NCI-H510A (cell line): ENCODE measurements at places on chromosomes 16 and 17.
A peak's percentile ranks its signal among the peaks of the same experiment; 100 is the strongest.

DNA sequence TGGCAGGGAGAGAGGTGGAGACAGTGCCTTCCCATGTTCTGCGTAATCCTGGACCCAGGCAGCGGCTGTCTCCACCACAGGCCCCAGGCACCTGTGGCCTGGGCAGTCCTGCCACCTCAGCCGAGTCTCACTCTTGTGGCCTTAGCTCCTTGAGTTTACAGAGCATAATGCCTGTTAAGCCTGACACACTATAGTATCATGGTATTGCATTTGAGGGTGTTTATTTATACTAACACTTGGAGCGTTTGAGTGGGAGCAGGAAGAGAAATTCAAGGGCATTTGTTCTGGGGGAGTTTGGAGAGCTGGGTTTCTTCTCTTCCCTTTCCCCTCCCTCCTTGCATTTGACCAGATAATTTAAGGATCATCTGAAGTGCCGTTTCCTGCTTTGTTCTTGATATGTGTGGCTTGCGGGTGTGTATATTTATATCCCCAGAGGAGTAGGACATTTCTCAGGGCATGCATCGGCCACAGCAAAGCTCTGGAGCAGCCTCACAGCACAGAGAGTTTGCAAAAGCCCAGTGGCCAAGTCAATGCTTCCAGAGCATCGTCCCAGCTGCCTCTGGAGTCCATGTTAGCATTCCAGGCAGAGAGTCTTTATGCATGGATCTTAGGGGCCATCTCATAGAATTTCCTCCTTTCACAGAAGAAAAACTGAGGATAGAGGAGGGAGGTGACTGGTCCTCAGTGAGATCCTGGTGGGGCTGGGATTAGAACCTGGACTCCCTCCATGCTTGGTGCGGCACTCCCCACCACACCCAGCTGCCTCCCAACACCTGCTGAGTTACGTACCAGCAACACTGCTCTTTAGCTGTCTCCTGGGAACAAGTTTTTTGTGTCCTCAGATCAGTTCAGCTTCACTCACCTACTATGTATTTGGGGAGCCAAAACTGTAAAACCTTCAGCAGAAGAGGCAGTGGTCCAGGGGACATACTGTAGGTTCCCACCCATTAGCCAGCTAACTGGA lies 222.8 kb downstream of the CCDC182 start:
- peak; percentile 62 for DNase-seq

- DNase-seq: no peak
These were observed 6.8 kb upstream of the OR1E2 start for GRCh38 chr17:3440451-3440850.

GRCh38 chr17:61461586-61461966 lies 9.4 kb downstream of the TBX4 start:
- no peak for DNase-seq

GRCh38 chr17:35614810-35615209 lies 27.7 kb downstream of the AP2B1 start:
- DNase-seq: no peak

GRCh38 chr16:67039260-67040020 lies 10.5 kb downstream of the CBFB start:
- no peak for DNase-seq

DNA sequence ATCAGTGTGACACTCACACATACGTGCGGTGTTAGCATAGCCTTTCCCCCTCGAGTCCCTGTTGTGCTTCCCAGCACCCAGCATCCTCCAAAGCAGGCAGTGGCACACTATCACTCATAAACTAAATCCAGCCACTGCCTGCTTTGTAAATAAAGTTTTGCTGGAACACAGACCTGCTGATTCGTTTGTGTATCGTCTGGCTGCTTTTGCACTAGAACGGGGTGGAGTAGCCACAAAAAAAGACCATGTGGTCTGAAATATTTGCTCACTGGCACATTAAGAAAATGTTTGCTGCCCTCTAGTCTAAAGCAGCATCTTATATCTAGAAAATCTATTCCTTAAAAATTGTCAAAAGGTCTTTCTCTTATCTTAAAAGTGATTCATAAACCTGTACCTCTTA lies 341.2 kb upstream of the ZFHX3 start:
- no peak for DNase-seq

GRCh38 chr17:62134397-62134796 lies 69.3 kb upstream of the MED13 start:
- no peak for DNase-seq

GRCh38 chr16:85675251-85675874 lies 13.4 kb downstream of the GINS2 start:
- DNase-seq: no peak

- no peak for DNase-seq
These were observed 98.6 kb upstream of the RCVRN start for GRCh38 chr17:10003705-10004104.
